ENCODE measurements at places on chromosomes 16 and 17.
A peak's percentile ranks its signal among the peaks of the same experiment; 100 is the strongest.

DNA sequence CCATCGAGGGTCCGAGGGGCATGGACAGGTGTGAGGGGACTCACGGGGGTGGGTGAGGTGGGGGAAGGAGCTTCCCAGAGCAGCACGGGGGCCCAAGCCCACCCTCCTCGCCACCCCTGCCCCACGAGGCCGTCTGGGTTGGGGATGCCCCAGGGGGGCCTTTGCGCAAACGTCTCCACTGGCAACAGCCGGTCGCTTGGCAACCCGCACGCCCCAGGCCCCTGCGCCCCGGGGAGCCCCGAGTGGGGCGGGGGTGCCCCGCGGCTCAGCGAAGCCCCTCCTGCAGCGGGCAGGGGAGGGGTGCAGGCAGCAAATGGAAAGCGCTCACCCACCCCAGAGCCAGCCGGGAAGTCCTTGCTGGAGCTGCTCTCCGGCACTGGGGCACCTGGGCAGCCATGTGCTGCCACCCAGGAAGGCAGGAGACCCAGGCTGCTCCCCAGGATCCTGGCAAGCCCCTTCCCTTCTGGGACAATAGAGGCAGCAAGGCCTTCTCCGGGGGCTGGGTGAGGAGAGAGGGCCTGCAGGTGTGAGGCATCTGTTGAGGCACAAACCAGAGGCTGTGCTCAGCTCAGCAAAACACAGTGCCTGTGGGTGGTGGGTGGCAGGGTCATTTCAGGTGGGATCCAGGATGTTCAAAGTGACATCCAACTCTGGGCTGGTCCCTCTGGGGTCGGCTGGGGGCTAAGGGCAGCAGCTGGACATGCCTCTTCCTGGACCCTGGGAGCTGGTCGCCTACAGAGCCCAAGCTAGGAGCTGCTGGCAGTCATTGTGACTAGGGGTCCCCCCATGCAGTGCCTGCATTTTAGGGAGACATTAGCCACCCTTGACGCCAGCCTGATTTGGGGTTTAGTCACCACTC is 80.9 kb upstream of the CBX4 start:
- DNase-seq = peak; percentile 20

- DNase-seq = no peak
Measured at GRCh38 chr17:72747501-72747900, 345.0 kb downstream of the SLC39A11 start.

- DNase-seq = no peak
Measured at GRCh38 chr17:29565643-29566472, 979 bp downstream of the ABHD15 start.

- no peak for DNase-seq
Measured at GRCh38 chr17:76983075-76983775, 115.0 kb downstream of the MGAT5B start.

DNA sequence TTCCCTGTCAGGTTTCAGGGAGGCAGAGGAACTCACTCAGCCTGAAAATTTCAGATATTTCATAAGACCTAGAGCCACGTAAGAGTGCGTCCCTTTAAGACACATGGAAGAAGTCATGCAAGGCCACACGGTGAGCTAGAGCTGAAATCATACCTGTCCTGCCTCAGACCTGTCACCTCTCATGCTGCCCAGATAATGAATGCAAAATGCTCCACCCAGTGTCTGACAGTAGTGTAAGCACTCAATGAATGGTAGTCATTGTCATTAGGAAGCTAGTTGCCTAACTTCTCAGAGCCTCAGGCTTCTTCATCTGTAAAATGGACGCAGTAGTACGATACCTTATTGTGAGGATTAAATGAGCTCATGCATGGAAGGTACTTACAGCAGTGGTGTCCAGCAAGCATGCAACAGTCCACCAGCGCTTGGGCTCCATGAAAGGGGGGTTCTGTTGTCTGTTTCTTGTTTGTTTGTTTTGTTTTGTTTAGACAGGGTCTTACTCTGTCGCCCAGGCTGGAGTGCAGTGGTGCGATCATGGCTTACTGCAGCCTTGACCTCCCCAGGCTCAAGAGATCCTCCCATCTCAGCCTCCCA is 60.7 kb downstream of the WSB1 start:
- DNase-seq = no peak

DNA sequence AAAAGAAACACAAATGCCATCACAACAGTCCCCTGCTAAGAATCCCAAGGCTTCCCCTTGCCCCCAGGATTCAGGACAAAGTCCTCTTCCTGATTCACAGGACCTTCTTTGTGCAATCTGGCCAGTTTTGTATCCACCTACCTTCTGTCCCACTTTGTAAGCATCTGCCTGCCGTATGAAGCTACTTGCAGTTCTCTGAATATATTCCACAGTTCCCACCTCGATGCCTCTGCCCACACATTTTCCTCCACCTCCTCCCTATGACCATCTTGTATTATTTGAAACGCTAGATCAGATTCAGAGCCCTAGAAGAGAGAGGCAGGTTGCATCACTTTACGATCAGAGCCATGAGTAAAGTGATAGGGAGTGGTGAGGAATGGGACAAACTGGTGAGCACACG is 159.2 kb upstream of the XYLT1 start:
- no peak for DNase-seq

DNA sequence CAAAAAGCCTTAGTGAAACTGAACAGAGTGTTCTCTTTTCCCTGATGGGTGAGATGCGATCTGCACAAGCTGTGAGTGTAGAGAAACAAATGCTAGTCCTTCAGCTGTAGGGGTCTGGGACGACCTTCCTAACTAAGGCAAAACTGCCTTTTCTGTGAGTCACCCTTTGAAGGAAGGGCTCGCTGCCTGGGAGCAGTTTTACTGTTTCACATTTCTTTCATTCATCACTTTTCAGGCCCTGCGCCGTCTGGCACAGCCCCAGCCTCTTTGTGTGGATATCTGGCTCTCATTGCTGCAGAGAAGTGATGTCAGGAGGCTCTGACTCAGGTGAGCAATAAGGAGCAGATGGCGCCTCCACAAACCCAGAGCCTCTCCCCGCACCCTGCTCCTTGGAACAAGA is 57.4 kb downstream of the HS3ST3A1 start:
- peak; percentile 63 for DNase-seq

DNA sequence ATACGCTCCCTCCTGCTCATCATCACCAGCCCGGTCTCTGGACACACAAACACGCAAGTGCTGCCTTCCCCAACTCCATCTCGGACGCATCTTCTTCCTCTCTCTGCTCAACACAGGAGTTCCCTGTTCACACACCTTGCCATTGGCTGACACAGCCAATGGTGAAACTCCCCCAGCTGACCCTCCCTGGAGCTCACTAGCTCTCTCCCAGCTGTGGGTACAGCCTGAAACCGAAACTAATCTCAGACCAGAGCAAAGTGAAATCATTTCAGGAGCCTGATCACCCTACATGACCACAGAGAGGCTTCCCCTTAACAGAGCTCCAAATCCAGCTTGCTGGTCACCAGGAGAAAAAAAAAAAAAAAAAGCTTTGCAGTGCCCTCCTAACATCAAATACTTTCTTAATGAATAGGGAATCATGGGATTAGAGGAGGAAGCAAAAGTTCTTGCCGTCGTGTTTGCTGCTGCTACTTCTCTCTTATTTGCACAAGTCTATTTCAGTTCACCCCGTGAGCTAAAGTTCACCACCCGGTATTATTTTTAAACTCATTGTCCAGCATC is 8.3 kb downstream of the CUEDC1 start:
- peak; percentile 67 for DNase-seq

DNA sequence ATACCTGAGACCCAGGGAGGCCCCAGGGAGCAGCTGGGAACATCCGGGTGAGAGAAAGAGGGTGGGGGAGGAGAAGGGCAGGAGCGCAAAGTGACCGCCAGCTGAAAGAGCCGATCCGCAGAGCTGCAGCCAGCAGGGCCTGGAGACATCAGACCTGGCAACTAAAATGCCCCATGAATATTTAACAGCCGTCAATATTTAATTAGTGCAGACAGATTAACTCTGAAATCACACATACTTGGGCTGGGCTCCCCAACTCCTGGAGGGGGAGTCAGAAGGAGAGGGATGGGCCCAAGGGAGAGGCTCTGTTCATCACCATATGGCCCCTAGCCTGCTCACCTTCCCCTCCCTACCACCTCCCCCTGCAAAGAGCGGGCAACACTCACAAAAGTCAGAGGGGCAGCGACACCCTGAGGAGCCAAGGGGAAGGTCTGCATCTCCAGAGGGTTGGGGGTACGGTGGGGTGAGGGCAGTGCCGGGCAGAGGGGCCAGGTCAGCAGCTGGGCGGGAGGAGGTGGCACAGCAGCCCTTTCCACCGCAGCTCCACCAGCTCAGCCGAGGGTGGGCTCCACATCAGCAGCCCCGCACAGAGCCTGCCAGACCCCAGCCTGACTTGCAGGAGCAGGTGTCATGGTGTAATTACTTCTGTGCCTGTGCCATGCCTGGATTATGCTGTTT is 61.9 kb upstream of the CCL1 start:
- DNase-seq = no peak

DNA sequence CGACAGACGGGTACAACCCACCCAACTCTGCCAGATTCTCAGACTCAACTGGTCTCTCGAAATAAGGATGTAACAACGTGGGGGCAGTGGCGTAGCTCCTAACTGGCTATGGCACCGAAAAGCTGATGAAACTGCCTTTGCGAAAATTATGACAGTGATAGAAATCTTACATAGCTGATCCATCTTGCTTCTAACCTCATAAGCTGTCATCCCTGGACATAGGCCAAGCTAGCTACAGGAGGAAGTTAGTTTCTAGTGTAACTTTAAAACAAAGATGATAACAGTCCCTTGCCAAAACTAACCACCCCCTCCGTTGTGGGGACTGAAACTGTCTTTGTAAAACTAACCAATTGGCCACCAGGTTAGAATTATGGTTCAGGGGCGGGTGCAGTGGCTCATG is 220.1 kb downstream of the SLC39A11 start:
- DNase-seq = no peak

DNA sequence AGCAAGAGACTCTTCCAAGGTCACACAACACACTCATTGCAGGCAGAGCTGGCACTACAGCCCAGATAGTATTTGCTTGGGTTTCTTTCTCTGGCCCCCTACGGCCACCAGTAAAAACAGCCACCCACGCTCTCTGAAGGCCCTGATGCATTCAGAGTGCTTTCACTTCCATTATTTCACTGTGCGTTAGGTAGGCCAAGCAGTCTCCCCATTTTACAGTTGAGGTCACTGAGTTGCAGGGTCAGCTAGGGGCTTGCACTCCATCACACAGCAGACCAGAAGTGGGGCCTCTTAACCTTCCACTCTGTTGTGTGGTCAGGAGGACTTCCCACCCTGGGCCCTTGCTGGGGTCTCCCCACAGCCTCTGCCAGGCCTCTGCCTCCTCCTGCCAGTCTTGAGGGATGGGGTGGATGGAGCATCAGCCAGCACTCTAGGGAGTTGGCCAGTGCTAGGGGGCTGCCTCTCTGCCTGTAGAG is 2.5 kb downstream of the TBX21 start:
- DNase-seq = no peak

DNA sequence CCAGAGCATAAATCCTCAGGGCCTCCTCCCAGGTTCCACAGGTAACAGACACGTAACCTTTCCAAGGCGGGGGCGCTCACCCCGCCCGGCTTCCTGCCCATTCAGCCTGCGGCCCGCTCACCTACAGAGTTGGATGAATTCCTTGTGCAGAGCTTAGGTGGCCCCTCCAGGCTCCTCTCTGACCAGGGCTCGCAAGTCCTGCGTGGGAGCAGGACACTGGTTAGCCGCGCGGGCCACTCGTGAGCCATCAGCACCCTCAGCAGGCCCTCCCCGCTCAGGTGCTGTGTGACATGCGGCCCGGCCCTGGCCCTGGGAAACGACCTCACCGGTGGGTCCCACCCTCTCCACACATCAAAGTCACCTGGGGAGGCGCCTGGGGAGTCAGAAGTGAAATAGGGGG is 528 bp downstream of the TERB1 start:
- no peak for DNase-seq

DNA sequence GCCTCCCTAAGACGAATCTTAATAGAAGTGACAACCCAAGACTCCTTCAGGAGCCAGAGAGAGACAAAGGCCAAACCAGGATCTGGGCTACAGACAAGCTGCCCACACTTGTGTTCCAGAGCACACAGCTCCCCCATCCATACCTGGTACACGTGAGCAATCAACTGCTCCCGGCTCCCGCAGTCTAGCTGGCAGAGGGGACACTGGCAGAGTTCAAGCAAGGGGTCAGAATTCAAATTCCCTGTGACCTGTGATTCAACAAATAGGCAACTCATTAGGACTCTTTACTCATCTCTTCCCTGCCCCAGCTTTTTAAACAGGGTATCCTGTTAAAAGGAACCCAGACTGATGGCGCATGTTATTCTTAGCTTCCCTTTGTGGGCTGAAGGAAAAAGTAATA is 18.2 kb downstream of the ATXN1L start:
- no peak for DNase-seq

- no peak for DNase-seq
Measured at GRCh38 chr17:57938061-57938502, 17.1 kb downstream of the CUEDC1 start.

DNA sequence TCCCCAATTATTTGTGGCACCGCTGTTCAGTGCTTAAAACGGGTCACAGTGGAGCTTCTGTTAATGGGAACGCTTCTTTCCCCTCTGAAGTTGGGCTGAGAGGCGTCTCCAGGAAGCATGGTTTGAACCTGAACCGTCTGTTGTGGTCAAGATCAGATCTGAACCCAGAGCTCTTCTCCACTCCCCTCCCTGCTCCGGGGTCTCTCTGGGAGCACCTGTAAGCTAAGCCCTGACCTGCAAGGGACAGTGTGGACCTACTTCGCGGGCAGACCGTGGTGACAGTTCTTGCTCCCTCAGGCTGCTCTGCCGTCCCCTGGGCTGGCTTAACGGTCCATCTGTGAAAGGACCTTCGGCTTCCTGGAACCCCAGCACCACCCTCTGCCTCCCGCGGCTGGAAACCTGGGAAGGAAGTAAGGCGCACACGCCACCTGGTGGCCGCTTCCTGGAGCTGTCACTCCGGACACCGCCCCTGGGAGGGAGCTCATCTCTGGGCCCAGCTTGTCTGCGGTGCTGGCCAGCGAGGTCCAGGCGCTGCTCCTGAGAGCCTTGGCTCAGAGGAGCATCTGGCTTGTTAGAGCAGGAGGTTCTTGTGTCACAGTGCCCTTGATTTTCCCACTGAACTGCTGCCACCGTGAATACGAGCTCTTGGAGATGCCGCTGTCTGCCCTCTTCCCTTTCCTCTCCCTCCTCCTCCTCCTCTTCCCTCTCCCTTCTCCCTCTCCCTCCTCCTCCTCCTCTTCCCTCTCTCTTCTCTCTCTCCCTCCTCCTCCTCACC is 518.5 kb upstream of the EEF2KMT start:
- peak; percentile 53 for DNase-seq

DNA sequence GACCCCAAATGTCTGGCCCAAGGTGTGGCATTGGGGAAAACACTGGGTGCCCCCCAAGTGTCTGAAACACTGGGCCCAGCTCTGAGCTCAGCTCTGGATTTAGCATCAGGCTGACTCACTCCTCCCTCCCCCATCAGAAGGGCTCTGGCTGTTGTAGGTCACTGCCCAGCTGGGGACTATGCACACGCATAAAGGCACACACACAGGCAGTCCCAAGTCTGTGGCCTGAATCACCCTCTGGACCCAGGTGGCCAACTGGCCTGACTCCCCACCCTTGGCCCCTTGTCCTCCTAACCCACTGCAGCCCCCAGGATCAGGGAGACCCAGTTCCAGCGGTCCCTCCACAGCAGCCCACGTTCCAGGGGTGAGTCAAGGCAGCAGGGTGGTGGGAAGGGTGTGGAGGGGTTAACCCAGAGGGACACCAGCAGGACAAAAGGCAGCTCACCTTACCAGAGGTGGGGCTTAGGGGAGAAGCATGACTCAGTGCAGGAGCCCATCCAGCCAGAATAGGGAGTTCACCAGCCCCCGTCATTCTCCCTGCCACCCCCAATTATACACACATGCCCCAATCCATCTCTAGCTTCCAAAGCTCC is 47.0 kb downstream of the MYO18A start:
- peak; percentile 48 for DNase-seq

GRCh38 chr17:38914741-38915638 is 10.4 kb upstream of the LASP1NB start:
- no peak for DNase-seq

- DNase-seq = no peak
Measured at GRCh38 chr16:4517812-4518680, 20.5 kb downstream of the CDIP1 start.
